Activated naive CD8-positive, alpha-beta T cell treated with anti-CD3 and anti-CD28 coated beads, Interleukin-2, amount 10 ng/mL, durations not matched to agents 7 days and 5 days (primary cell): ENCODE measurements at places on chromosomes 11 and 22. TPM values are rescaled to one million over a fixed set of nuclear protein-coding genes. Genes with fewer than 3 reads are reported as not detected.
A peak's percentile ranks its signal among the peaks of the same experiment; 100 is the strongest.

The POU2AF3 gene
- not detected for total RNA-seq

The MUC15 gene
- total RNA-seq: not detected

DNA sequence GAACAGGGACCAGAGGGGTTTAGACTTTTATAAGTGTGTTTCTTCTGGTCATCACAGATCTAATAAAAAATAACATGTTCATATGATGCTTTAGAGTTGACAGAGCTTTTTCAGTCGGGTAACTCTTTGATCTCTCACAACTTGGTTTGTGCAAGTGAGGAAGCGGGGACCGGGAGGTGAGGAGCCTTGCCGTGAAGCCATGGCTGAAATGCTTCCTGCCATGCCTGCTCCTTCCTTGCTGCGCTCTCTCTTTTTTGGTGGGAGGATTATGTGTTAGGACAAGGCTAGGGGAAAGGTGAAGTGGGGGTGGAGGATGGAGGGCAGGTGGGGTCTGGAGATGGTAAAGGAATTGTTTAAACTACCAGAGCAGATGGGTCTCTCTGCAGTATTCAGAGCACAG is 23.8 kb downstream of the TEAD1 start:
- H3K36me3 ChIP-seq: no peaks in the 10 kb centered on the region
- H3K27me3 ChIP-seq: peaks cover 82% of the 10 kb centered on the region
- peaks cover 8% of the 10 kb centered on the region for H3K4me1 ChIP-seq
- DNase-seq: no peak
- no peak overlapping the region for H3K27ac ChIP-seq

DNA sequence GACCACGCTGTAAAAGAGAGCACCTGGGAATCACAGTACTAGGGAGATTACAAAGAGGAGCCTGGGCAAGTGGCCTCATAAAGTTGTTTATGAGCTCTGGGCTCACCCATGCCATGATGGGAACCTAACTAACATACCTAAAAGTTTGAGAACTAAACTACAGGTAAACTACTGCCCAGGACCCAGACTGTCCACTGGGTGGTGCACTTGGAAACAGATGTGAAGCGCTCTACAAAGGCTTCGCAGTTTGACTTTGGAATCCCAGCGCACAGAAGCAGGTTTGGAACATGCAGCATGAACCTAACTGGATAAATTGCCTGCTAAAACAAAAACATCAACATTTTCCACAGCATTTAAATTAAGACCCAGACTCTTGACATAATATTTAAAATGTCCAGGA is 418.6 kb downstream of the FAM181B start:
- H3K27ac ChIP-seq: no peak overlapping the region
- no peaks in the 10 kb centered on the region for H3K36me3 ChIP-seq
- no peak for DNase-seq
- H3K4me1 ChIP-seq: no peaks in the 10 kb centered on the region
- H3K27me3 ChIP-seq: no peaks in the 10 kb centered on the region

GRCh38 chr11:119729581-119729927 is 554 bp upstream of the NECTIN1 start:
- H3K4me3 ChIP-seq: peak overlapping the region; percentile 71
- DNase-seq: no peak
- peaks cover 5% of the 10 kb centered on the region for H3K4me1 ChIP-seq
- H3K27ac ChIP-seq: no peak overlapping the region

DNA sequence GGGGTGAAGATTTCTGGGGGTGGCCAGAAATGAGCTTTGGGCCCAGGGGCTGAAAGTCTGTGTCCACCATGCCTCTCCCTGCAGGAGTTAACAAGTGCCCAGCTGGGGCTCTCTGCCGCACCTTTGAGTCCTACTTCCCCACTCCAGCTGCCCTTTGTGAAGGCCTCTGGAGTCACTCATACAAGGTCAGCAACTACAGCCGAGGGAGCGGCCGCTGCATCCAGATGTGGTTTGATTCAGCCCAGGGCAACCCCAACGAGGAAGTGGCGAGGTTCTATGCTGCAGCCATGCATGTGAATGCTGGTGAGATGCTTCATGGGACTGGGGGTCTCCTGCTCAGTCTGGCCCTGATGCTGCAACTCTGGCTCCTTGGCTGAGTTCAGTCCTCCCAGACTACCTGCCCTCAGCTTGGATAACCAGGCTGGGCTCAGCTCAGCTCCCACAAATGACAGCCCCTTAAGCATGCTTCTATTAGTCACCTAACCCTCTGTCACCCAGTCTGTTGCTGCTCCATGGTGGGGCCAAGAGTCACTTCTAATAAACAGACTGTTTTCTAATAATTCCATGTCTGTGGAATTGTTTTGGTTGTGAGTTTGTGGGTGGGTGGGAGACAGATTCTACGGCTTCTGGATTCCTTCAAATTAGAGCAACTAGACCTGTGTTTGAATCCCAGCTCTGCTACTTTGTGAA is 3.0 kb upstream of the INPPL1 start:
- H3K27me3 ChIP-seq: peaks cover 18% of the 10 kb centered on the region
- H3K27ac ChIP-seq: peak overlapping the region; percentile 25
